ENCODE measurements at places on chromosomes 2 and 18. TPM values are rescaled to one million over a fixed set of nuclear protein-coding genes. Genes with fewer than 3 reads are reported as not detected.

GRCh38 chr2:157363612-157364101 is 38.0 kb upstream of the ERMN start:
- no peak for DNase-seq

DNA sequence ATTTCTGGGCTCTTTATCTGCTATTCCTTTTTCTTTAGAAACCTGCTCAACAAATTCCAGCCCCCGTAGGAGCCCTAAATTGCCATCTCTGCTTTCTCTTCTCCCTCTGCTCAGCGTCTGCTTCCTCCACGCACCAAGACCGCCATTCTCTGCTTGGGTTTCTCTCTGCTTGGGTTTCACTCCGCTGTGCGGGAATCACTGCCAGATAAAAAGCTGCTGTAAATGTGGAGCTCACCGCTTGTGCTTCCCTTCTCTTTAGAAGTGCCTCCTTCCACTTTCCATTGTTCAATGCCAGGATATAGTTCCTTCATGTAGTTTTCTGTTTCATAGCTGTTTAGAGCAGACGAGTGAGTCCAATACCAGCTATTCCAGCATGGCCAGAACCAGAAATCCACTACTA is 45.9 kb downstream of the TMEM237 start:
- no peak for DNase-seq

GRCh38 chr2:84735389-84735788 is 145.5 kb downstream of the TRABD2A start:
- DNase-seq, result no peak

DNA sequence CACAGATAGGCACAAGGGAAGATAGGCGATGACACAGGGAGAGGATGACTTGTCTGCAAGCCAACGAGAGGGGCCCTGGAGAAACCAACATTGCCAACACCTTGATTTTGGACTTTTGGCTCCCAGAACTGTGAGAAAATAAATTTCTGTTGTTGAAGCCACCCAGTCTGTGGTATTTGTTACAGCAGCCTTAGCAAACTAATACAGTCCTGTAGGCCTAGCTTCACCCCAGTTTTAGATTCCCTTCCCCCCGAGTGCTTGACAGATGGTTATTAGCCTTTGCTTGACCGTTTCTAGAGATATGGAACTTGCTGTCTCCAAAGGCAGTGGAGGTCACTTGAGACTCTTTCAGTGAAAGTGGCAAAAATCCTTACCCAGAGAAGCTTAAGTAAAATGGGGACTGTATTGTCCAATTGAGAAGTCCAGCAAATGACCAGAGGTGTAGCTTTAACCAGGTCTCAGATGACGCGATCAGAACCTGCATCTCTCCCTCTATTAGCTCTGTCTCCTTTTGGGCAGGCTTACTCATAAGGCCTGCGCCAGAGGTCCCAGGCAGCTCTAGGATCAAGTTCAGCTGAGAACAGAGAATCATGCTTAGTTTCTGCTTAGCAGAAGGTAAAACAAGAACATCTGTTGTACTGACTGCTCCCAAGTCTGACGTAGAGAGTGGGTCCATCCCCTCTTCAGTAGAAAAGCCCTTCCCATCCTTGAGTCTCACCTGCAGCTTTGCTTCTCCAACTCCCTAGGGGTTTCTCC is 50.4 kb downstream of the MFSD6 start:
- DNase-seq, result no peak

ANKRD36C gene
- 54.3 TPM for total RNA-seq

TNFRSF11A gene
- 59.9 TPM for total RNA-seq
